ENCODE measurements at places on chromosomes 4 and X.

GRCh38 chrX:149060921-149061320, 444.2 kb downstream of the IDS start:
- DNase-seq, result peak; percentile 39

DNA sequence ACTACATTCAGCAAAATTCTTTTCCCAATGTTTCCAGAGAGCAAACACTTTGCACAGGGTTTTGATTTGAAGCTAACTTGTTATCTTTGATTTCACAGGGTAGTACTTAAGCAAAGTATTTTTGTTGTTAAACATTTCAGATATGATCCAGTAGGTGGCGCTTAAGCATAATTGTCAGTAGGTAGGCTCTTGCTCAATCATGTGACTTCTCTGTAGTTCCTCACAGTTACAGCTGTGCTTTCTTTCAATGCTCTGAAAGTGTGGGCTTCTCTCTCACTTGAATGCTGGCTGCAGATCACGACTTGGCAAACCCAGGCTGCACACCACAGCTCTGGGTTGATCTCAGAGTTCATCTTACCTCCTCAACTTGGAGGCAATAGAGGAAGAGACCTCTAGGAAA, 1016.5 kb downstream of the SH3BGRL start:
- peak; percentile 1 for DNase-seq

DNA sequence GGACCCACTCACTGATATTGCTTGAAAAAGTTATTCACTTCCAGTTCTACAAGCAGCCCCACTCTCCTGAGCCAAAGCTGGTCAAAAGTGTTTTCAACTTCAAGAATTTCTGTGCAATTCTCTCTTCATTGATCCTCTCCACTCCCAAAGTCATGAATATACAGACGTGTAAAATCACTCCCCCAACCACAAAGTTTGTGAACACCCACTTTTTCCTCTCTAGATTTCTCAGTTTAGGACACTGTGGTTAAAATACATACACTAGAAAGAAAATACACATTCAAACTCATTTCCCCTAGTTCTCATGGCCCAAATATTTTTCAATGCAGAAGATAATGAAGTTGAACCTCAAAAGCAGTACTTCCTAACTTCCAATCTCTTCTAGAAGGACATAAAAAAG, 116.3 kb downstream of the MSN start:
- no peak for DNase-seq

GRCh38 chr4:124783847-124784246, 71.3 kb upstream of the ANKRD50 start:
- no peak for DNase-seq

GRCh38 chr4:162865102-162865501, 301.6 kb downstream of the NAF1 start:
- no peak for DNase-seq
